ENCODE measurements at places on chromosomes 2 and 18.

DNA sequence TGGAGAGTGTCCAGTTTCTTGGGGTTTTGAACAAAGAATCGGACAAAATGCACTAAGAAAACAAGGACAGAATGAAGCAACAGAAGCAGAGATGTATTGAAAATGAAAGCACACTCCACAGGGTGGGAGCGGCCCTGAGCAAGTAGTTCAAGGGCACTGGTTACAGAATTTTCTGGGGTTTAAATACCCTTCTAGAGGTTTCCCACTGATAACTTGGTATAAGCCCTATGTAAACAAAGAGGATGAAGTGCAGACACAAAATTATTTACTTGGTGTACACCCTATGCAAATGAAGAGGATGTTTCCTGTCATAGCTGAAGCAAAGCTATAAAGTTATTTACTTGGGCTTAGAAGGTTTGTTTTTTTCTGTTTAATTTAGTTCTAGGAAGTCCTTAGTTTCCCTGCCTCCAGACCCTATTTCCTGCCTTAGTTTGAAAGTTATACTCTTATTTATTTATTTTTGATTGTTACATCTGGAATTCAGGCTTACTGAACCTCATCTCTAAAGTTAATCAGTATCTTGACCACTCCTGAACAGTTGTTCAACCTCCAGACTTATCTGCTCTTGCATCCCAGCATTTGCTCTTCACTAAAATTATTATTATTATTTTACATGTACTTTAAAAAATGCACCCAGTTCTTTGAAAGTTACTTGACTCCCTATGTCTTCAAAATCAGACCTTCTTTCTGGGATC is 193.5 kb downstream of the SPP2 start:
- DNase-seq, result no peak
- peaks cover 4% of the 10 kb centered on the region for H3K4me1 ChIP-seq
- H3K27me3 ChIP-seq, result no peaks in the 10 kb centered on the region
- H3K27ac ChIP-seq, result no peak overlapping the region

DNA sequence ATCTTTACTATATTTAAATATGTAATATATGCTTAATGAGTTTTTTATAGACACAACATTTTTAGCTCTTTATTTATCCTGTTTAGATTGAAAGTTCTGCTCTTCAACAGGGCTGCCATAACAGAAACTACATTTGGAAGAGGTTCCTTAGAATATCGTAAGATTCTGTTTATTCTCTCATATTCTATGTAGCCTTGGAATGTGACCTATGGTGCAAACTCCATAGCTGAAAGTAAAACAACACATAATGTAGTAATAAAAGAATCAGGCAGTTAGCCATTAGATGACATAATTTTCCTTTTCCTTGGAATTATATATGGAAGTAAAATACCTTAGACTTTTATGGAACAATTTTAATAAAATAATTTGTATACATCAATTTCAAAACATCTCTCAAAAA is 91.3 kb downstream of the ZNF804A start:
- H3K36me3 ChIP-seq, result no peaks in the 10 kb centered on the region
- no peaks in the 10 kb centered on the region for H3K27me3 ChIP-seq
- no peak overlapping the region for H3K27ac ChIP-seq
- no peak for DNase-seq
- no peaks in the 10 kb centered on the region for H3K4me1 ChIP-seq

GRCh38 chr2:236720974-236721540 is 151.4 kb downstream of the ACKR3 start:
- H3K4me3 ChIP-seq, result no peak overlapping the region
- no peak for DNase-seq
- H3K4me1 ChIP-seq, result no peaks in the 10 kb centered on the region

DNA sequence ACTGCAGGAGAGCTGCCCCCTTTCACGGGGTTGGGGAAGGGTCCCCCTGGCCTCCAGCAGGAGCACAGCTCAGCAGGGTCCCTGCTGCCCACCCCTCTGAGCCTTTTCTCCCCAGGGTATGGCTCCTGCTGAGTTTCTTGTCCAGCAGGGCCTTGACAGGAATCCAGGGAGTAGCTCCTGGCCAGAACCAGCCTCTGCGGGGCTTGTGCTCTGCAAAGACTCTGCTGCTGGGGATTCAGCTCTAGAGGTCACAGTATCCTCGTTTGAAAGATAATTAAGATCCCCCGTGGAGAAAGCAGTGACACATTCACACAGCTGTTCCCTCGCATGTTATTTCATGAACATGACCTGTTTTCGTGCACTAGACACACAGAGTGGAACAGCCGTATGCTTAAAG is 21.2 kb downstream of the FOSL2 start:
- H3K4me1 ChIP-seq, result peaks cover 27% of the 10 kb centered on the region
- DNase-seq, result no peak
- no peaks in the 10 kb centered on the region for H3K27me3 ChIP-seq
- no peak overlapping the region for H3K4me3 ChIP-seq
- H3K36me3 ChIP-seq, result peaks cover 87% of the 10 kb centered on the region

GRCh38 chr2:28432362-28432761 is 39.7 kb downstream of the FOSL2 start:
- no peak overlapping the region for H3K4me3 ChIP-seq
- H3K4me1 ChIP-seq, result no peaks in the 10 kb centered on the region
- no peak overlapping the region for H3K27ac ChIP-seq
- no peaks in the 10 kb centered on the region for H3K27me3 ChIP-seq
- H3K36me3 ChIP-seq, result no peaks in the 10 kb centered on the region

DNA sequence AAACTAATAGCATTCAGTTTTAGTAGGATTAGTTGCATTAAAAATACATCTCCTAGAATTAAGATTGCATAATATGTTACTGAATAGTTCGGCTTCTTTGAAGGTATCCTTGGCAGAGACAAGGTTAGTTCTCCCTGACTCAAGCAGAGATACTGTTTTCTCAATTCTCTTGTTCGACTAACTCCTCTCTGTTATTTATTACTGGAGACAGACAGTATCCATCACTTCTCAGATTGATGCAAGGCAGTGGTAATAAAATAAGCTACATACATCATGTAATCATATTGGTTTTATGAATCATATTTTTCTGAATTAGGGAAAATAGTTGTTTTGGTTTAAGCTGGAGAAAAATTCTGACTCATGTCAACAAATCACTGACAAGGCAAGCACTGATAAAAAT is 134.8 kb downstream of the SLC8A1 start:
- H3K4me3 ChIP-seq, result no peak overlapping the region
- DNase-seq, result no peak
- no peaks in the 10 kb centered on the region for H3K4me1 ChIP-seq
- H3K27ac ChIP-seq, result no peak overlapping the region
- H3K27me3 ChIP-seq, result no peaks in the 10 kb centered on the region

- H3K4me1 ChIP-seq, result peaks cover 39% of the 10 kb centered on the region
- no peaks in the 10 kb centered on the region for H3K27me3 ChIP-seq
- H3K36me3 ChIP-seq, result no peaks in the 10 kb centered on the region
- no peak overlapping the region for H3K4me3 ChIP-seq
Measured at GRCh38 chr2:191302459-191303139, 57.4 kb downstream of the MYO1B start.

DNA sequence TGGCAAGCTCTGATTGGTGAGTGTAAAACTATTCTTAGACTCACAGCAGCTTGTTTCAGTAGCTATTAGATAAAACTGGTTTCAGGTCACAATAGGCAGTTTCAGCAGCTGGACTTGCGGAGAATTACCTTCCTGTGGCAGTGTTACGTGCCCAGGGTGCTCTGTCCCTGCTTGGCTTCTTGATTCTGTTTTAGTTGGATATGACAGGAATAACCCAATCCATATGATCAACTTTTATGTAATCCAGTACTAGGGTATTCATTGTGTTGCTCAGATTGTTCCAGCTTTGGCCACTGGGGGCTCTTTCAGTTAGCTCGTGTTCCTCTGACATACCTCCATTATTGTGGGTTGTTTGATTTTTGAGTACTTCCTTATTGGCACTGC is 43.1 kb downstream of the INPP4A start:
- no peak for DNase-seq
- no peak overlapping the region for H3K27ac ChIP-seq
- H3K4me1 ChIP-seq, result peaks cover 37% of the 10 kb centered on the region
- H3K27me3 ChIP-seq, result no peaks in the 10 kb centered on the region
- no peak overlapping the region for H3K4me3 ChIP-seq

DNA sequence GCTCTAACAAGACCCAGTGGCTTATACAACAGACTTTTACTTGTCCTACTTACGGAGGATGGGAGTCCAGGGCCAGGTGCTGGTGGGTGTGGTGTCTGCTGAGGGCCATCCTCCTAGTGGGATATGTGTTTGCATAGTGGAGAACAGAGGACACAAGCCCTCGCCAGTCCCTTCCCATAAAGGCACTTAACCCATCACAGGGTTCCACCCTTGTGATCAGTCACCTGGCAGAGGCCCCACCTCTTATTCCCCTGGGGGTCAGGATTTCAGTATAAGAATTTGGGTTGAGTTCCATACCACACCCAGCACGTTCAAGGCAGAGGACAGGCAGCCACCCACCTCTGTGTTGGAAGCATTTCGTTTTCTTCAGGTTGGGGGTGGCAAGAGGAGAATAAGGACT is 259.0 kb downstream of the AGAP1 start:
- H3K27me3 ChIP-seq, result no peaks in the 10 kb centered on the region
- no peak overlapping the region for H3K27ac ChIP-seq
- H3K36me3 ChIP-seq, result peaks cover 5% of the 10 kb centered on the region
- no peaks in the 10 kb centered on the region for H3K4me1 ChIP-seq
- no peak for DNase-seq
- H3K4me3 ChIP-seq, result no peak overlapping the region

DNA sequence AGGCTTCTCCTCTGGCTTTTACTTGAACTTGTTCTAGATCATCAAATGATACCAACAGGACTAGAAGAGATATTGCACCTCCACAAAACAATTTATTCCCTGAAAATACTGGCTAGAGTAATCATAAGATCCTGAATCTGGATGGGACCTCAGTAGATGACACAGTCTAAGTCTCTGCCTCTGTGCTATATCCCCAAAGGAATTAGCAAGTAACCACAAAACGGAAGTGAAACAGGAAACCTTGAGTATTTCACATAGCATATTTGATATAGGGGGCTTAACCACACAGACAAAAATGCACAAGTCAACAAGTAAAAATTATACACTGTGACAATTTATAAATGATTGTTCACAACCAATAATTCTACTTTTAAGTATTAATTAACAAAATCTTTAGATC is 456.9 kb upstream of the TNP1 start:
- DNase-seq, result no peak
- no peaks in the 10 kb centered on the region for H3K36me3 ChIP-seq
- H3K27ac ChIP-seq, result no peak overlapping the region
- no peaks in the 10 kb centered on the region for H3K4me1 ChIP-seq
